Hippocampal formation (tissue), 2 donors: ENCODE measurements at places on chromosomes 13 and 19.

GRCh38 chr13:83577183-83577582 lies 305.1 kb downstream of the SLITRK1 start:
- no peak for DNase-seq

DNA sequence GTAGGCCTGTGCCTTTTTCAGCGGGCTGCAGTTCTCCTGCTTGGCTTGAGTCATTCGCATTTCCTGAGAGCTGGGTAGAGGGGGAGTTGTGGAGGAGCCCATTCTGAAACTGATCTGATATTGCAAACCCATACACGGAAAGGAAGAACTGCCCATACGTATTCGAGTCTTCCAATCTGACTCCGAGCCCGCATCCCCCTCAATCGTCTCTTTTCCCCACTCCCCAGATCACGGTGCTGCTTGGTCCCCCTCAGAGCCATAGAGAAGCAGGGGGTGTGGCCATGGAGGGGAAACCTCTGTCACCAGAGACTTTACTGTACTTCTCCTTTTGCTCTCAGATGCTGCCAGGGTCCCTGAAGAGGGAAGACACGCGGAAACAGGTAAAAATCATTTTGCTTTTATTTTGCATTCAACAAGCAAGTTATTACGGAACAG lies at the start of gene CD22:
Gene CD22 (plus strand): TSS at position 337 of the 435 bp plus-strand sequence. CDS start 2,854 bp downstream, outside the sequence.
- DNase-seq = no peak

DNA sequence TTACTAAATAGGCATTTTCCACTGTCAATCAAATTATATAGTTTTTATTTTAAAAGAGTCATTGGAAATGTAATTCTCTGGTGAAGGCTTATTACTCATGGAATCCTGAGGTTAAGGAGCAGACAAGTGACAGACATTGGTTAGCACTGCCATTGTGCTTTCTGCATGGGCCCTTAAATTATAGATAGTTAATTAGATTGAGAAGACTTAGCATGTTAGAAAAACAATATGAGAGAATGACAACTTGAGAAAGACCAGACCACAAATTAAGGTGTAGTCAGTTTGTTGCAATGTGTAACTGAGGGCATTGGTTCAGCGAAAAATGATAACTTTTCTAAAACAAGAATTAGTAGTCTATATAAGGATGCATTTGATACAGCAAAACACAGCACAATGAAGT lies 195.5 kb downstream of the SLITRK6 start:
- DNase-seq = no peak

DNA sequence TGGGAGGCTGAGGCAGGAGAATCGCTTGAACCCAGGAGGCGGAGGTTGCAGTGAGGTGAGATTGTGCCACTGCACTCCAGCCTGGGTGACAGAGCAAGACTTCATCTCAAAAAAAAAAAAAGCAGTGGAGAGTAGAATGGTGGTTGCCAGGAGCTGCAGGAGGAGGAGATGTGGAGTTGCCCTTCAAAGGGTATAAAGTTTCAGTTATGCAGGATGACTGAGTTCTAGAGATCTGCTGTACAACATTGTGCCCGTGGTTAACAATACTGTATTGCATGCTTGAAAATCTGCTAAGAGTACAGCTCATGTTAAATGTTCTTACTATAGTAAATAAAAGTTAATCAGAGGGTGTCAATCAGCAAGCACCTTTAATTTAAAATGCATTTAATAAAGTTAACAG lies 28.4 kb upstream of the LATS2 start:
- DNase-seq = no peak

GRCh38 chr13:54185101-54185500 lies 1156.5 kb downstream of the OLFM4 start:
- DNase-seq = no peak

DNA sequence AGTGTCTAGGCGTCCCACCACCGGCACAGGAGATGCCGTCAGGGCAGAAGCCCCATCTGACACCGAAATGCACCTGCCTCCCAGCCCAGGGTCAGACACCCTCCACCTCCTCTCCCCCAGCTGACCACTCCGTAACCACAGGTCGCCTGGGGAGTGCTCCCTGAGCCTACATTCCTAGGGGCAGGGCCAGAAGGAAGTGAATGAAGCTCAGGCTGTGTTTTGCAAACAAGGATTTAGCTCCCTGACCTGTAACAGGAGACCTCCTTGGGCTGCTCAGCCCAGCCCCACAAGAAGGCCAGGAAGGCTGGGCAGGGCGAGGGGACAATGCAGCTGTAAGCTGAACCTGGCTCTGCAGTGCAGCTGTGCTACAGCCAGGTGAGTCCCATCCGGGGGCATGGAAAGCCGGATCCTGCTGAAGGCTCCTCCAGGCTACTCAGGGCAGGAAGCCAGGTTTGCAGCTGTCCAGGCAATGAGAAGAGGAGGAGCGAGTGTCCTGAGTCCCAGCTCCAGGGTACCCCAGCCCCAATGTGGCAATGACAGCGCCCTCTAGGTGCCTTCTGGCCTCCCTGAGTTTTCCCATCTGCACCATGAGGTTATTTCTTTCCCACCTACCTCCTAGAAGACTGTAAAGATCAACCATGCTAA lies 42.1 kb downstream of the RHPN2 start:
- DNase-seq = no peak

GRCh38 chr13:110044551-110045111 lies 258.2 kb upstream of the IRS2 start:
- DNase-seq = no peak
